ENCODE measurements at places on chromosomes 4 and X.
A peak's percentile ranks its signal among the peaks of the same experiment; 100 is the strongest.

GRCh38 chrX:107348051-107348450 lies 101.4 kb upstream of the FRMPD3 start:
- no peak for DNase-seq

- peak; percentile 51 for DNase-seq
Measured at GRCh38 chr4:13547485-13548041, 3.3 kb upstream of the NKX3-2 start.

GRCh38 chr4:167084321-167084720 lies 150.0 kb downstream of the SPOCK3 start:
- DNase-seq = no peak

DNA sequence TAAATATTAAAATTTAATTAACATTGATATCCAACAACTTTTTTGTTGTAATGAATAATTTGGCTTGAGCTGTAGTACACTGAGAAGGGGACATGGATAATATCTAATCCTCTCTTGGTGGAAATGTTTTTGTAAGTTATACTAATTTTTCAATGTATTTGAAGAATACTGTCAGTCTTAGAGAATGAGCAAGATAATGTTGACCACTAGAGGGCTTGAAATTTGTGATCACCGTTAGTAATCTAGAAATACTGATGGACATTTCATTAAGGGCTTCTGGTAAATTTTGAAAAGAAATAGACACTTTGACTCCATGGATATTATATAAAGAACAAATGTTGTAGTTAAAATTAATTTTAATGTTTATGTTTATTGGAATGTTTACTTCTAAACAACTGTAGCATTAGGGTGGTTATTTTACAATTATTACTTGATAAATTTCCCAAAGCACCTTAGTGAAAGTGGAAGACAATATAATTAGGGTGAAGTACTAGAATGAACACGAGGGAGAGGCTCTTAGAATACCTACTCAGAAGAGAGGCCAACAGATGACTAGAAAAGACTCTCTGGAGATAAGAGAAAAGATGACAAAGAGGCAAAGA lies 20.0 kb upstream of the CAMK2D start:
- DNase-seq = no peak

- no peak for DNase-seq
Measured at GRCh38 chr4:144787365-144788258, 141.7 kb downstream of the HHIP start.

- no peak for DNase-seq
Measured at GRCh38 chr4:142497606-142498005, 348.5 kb downstream of the INPP4B start.

DNA sequence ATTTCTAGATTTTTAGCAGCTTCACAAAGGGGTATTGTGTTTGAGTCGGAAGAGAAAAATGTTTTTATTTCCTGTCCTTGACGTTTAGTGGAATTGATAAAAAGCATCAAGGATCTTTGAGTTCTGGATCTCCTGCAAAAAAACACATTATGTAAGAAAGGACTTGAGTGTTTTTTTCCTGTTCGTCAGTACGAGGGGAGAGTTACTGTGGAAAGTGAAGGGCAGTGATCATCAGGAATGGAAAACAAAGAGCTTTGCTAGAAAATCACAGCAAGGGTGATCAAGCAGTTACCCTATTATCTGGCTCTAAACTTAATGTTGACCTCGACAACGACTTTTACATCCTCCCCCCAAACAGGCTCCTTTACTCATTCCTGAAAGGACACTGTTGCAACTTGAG lies 7.3 kb downstream of the LIMCH1 start:
- no peak for DNase-seq

Data from activated T-cell treated with anti-CD3 and anti-CD28 coated beads, Interleukin-2, amount 50 U/mL, for 72 hours (primary cell).